ENCODE measurements at places on chromosomes 7 and 10.

DNA sequence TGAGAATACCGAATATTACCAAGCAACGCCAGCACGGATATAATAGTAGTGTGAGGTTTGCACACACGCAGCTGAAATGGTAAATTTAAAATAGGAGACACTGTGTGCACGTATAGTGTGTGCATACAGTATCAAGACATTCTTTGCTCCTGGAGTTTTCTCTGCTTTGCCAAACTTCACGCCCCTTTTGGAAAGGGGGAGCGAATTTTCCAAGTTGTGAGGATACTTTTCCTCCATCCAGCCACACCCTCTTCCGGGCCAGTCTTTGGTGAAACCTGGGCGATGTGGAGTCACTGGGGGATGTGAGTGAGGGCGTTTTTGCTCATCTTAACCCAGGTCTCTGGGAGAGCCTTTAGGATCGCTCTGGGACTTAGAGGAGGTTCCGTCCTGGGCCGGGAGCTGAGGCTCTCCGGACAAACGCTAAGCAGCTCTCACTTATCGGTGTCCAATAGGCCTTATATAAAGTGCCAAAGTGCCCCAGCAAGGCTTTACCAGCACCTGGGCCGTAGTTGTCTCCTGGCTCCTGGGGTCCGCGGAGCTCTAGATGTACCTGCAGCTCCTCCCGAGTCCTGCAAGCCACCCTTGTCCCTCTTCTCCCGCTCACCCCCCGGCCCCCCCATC, 160.0 kb upstream of the MKI67 start:
- no peak for DNase-seq

DNA sequence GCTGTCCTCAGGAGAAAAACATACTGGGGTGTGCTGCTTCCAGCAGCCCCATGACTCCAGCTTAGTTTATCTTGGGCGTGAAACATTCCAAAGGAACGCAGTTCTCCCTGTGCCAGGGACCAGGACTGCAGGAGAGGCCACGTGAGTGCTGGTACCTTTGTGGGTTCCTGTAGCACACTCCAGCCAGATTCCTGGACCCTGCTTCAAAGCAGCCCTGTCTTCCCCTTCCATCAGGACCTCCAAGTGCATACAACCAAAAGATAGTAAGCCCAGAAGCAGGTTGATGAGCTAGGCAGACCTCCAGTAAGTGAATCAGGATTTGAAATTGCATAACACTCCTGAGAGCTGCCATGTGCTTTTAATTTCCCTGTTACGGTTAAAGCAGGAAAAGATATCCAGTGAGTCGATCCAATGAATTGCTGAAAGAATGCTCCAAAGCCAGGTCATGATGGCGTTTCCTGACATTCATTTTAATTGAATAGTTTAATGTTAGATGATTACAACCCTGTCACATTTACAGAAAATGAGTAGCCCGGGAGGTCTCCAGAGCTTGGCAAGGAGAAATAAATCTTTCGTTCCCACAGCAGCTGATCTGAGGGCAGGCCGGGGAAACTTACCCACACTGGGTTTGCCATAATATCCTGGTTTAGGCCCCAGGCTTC, 38.9 kb upstream of the CPXM2 start:
- DNase-seq = no peak

- DNase-seq = no peak
These were observed 31.6 kb downstream of the CHRM2 start for GRCh38 chr7:136900005-136900404.

GRCh38 chr7:23654508-23654907, 25.5 kb upstream of the FAM221A start:
- DNase-seq = no peak

DNA sequence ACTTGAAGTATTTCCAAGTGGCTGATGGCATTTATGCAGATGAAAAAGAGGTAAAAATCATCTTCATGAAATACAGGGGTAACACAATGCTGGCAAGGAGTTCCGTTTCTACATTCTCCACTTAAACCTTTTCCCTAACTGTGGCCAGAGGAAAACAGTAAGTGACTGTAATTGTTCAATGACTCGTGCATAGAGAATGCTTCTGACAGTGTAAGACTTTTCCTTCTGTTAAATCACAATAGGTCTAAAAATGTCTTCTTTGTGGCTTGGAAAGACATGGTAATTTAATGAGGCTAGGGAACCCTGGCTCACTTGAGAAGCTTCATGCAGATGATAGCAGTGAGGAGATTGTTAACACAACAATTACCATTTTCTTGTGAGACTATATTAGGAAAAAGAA, 50.3 kb upstream of the RSU1 start:
- no peak for DNase-seq

GRCh38 chr7:68529221-68529620, 1069.1 kb upstream of the AUTS2 start:
- no peak for DNase-seq

GRCh38 chr10:102504179-102504975, 605 bp downstream of the SUFU start:
- DNase-seq = no peak

DNA sequence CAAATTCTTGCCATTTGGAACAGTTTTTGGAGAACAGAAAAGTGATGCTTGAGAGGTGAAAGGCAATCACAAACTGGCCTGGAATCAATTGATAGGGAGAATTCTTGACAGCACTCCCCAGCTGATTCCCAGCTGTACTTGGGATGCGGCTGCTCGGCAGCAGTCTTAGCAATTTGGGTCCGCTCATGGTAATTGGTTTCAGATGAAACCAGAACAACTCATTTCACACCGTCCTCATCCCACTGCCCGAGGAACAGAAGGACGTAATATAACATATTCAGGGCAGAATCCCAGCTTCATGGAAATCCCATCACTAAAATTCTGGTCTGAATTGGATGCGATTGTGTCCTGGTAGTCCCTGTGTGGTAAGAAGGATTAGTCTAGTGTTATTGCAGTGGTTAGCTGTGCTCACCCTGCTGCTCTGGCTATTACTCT, 223.3 kb upstream of the FERD3L start:
- no peak for DNase-seq

GRCh38 chr10:114663626-114664025, 5.6 kb upstream of the ABLIM1 start:
- no peak for DNase-seq

- no peak for DNase-seq
These were observed at the start of gene HTR7 for GRCh38 chr10:90857635-90858460. TSS of gene HTR7 (minus strand) at chr10:90858039. CDS start at chr10:90857671, 368 bp downstream.

GRCh38 chr7:135328526-135328925, 94.9 kb downstream of the STRA8 start:
- no peak for DNase-seq

DNA sequence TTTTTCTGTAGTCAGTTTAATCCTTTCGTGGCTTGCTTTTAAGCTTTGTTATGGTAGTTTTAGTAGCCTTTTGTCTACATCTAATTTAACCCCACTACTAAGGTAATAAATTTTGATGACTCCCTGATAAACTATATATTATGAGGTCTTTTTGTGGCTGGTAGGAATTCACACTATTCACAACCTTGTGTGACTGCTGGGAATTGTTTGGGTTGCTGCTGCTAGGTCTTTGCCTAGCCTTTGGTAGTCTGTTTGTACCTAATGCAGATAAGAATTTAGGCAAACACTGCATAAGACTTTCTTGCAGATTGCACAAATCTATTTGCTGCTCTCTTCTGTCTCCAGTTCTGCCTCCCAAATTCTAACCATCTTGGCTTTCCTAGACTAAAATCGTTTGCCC, 58.3 kb downstream of the SHOC2 start:
- no peak for DNase-seq

DNA sequence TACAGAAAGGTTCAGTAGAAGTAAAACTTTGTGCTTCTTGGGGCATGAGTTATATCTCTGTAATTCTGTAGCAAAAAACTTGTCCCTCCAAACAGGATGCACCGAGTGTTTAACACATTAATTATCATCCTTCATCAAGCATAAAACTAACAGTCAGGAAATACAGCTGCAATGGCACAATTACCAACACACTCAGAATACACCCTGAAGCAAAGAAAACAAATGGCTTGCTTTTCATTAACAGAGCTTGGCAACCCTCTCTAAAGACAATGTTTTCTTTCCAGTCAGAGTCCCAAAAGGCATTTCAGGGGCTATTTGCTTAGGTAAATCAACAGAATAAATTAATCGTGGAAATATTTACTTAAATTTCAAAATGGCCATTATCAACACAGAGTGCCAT, 107.7 kb downstream of the ICA1 start:
- DNase-seq = no peak

DNA sequence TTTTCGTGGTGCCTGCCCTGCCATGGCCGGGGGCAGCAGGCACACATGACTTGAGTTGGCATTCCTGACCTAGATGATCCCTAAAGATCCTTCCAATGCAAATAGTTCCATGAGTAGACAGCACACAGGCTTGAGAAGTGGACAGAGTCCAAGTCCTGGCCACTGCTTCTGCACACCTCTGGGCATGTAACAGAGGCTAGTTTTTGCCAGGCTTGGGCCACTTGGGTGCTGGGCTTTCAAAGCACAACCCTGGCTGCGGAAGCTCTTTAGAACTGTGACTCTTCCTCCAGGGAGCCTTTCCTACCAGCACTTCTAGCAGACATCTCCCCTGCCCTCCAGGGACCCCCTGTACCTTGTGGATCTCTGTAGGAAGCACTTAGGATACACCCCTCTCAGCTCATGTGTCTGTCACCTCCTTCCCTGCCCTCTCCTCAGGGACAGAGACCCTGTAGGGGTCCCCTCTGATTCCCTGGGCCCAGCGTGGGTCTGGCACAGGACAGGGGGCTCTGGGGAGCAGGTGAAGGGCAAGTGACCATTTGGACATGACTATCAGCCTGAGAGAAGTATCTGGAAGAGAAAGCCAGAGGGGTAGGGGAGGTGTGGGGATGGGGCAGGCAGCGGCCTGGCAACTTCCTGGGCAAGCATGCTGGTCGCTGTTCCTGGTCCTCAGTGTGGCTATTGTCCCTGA, 36.2 kb downstream of the ZCCHC24 start:
- DNase-seq = no peak

GRCh38 chr7:1587738-1588137, 17.9 kb upstream of the PSMG3 start:
- no peak for DNase-seq

DNA sequence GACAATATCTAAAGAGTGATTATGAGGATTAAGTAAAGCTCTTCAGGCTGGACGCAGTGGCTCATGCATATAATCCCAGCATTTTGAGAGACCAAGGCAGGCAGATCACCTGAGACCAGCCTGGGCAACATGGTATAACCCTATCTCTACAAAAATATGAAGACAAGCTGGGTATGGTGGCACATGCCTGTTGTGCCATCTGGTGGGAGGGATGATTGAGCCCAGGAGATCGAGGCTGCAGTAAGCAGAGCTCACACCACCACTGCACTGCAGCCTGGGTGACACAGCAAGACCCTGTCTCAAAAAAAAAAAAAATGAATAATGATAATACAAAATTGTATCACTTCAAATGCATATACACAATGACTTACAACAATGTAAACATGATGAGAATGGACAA, 195.6 kb upstream of the AUTS2 start:
- no peak for DNase-seq

DNA sequence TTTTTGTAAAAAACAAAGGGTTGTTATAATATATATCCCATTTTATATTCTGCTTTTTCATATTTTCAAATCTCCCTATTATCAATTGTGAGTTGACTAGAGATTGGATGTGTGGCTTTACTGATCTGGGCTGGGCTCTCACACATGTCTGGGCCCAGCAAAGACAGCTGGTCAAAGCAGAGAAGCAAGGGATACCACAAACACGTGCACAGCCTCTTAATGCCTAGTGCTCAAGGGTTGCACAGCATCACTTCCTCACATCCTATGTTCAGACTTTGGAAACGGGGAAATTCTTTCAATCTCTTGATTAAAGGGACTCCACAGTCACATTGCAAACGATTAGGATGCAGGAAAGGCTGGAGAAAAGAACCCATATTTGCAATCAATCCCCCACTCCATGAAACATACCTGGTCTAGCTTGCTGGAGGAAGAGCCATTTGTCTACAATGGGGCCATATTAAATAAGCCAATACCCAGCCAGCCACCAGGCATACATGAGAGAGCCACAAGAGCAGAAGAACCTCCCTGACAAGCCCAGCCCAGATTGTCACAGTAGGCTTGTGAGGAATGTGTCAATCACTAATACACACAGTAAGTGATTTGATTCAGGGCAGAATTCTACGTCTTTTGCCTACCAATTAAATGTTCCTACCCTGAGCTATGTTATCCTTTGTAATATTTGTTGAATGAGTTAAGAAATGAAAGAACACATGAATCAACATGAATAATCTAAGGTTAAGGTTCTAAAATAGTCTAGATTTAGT, 431.2 kb downstream of the TNS3 start:
- no peak for DNase-seq

DNA sequence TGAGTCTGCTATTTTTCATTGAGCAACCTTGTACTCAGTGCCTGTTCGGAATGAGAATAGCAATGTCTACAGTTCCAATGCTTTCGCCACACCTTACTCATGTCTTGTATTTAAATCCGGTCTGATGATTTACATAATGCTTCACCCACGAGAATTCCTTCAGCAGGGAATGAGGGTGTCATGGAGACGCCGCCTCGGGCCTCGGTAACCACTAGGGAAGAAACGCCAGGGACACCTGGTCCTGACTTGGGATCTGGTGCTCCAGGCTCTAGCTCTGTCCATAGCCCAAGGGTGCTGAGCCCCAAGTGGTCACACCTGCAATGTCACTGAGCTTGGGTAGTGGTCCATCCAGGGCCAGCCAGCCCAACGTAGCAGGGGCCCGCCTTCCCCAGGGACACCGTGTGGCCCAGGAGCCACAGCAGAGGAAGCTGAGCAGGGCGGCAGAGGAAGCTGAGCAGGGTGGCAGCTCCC, 37.4 kb downstream of the PRKAG2 start:
- no peak for DNase-seq

GRCh38 chr7:108002726-108003598, at the start of gene LAMB1:
TSS of gene LAMB1 (minus strand) at chr7:108003161. CDS start at chr7:108002885, 276 bp downstream.
- no peak for DNase-seq

GRCh38 chr7:26664735-26665416, 199.5 kb downstream of the SKAP2 start:
- no peak for DNase-seq

GRCh38 chr10:74207691-74208480, 56.9 kb downstream of the ADK start:
- DNase-seq = no peak

DNA sequence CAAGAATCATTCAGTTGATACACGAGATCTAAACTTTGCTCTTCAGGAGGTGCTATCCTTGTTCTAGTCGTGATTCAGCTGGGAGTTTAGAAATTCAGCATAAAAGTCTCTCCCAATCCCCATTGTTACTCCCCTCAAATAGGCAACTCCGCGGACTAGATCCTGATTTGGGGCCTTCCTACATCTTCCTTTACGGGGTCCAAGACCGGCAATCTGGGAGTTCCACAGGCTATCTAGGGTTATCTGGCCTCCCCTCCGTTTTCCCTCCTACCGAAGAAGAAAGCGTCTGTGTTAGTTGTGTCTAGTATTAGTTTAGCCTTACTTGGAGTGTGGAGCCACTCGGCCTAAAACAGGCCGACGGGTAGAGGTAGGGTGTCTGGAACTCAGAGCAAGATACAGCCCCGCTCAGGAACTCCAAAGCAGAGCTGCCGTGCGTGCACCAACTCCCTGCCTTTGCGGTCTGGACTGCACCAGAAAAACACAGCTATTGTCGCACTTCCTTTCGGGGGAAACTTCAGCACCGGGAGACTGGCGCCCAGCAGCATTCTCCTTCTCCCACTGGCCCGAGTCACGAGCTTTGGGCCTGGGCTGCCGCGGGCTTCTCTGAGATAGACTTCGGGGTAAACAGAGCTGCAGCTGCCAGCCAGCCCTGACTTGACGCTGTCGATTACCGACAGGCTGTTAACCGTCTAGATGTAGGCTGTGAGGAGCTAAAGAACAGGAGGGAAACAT, 1.5 kb upstream of the DLX5 start:
- DNase-seq = no peak
